ENCODE measurements at places on chromosomes 1 and 21.

DNA sequence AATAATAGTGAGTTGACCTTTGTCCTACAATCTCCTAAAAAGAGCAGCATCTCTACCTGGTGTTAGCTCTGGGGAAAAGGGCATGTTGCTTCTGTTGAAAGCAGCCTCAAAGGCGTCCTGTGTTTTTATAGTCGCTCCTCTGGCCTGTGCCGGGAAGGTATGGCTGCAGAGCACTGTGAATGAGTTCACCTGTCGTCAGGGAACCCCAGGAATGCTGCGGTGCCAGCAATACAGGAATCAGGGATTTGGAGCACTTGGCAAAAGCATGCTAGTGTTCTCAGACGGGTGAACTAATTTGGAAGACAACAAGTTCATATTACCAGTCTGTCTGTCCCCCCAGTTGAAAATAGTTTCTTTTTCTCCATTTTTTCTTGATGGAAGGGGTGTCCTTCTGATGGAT, 60.3 kb upstream of the PGD start:
- DNase-seq: no peak

GRCh38 chr1:20999525-21000244, 177.0 kb downstream of the EIF4G3 start:
- no peak for DNase-seq

- peak; percentile 35 for DNase-seq
These were observed 540.0 kb downstream of the OMA1 start for GRCh38 chr1:58006421-58007046.

- DNase-seq: no peak
These were observed 2.4 kb upstream of the ABL2 start for GRCh38 chr1:179231923-179232322.

GRCh38 chr1:9399510-9400424, 107.1 kb downstream of the SPSB1 start:
- DNase-seq: no peak

- DNase-seq: no peak
These were observed 16.8 kb upstream of the SMYD2 start for GRCh38 chr1:214264196-214264595.

DNA sequence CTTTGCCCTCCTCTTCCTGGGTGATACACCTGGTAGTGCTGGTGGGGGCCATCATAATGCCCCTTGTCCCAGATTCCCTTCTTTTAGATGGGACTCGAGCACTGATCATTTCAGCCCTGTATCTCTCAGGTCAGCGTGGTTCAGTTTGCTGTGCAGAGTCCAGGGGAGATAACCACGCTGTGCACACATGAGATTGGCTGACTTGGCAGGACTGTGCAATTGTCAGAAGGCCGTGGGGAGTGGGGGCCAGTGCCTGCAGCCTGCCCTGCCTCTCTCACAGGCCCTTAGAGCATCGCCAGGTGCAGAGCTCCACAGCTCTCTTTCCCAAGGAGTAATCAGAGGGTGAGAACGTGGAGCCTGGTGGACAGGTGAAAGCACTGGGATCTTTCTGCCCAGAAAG, 15.2 kb downstream of the EPHX1 start:
- no peak for DNase-seq

- DNase-seq: no peak
These were observed 751 bp downstream of the STUM start for GRCh38 chr1:226549094-226549936.

- DNase-seq: no peak
These were observed 12.6 kb downstream of the METTL13 start for GRCh38 chr1:171794085-171794484.

- DNase-seq: no peak
These were observed 33.1 kb downstream of the ZMYND12 start for GRCh38 chr1:42422737-42423136.

GRCh38 chr1:63294803-63295594, 27.4 kb upstream of the FOXD3 start:
- peak; percentile 50 for DNase-seq

GRCh38 chr1:89953131-89953626, 41.7 kb upstream of the ZNF326 start:
- peak; percentile 48 for DNase-seq

- no peak for DNase-seq
These were observed 21.6 kb upstream of the RCOR3 start for GRCh38 chr1:211237579-211237978.

DNA sequence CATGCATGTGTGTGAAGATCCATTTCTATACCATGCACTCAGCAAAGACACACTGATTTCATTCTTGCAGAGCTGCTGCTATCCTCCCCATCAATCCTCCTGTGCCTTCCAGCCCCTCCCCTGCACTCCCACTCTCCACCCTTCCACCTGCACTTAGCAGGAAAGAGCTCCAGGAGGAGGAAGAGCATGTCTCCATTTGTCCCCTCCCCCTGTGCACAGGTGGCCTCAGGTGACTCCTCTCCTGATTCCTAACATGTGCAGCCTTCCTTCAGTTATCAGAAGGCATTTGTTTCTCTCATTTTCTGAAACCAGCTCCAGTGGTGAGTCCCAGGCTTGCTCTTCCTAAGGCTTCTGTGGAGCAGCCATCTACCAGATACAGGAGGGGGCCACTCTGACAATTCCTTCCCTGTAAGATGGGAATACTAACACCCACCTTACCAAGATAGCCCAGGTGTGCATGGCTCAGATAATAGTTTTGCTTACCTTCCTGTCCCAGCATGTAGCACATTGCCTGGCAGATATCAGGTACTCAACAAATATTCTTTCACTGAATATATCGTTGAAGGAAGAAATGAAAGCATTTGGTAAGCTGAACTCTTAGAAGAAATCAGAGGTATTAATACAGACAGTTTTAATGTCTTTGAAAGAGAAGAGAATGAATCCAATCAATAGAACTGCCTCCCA, 21.9 kb upstream of the FAM3B start:
- DNase-seq: no peak

GRCh38 chr1:169521226-169521625, 35.5 kb upstream of the SLC19A2 start:
- no peak for DNase-seq

- DNase-seq: no peak
These were observed 498 bp downstream of the KRTAP10-2 start for GRCh38 chr21:44550807-44551206.

GRCh38 chr1:53710584-53710983, 28.4 kb downstream of the GLIS1 start:
- DNase-seq: no peak

GRCh38 chr21:41567901-41568510, 60.0 kb upstream of the TMPRSS2 start:
- DNase-seq: no peak

DNA sequence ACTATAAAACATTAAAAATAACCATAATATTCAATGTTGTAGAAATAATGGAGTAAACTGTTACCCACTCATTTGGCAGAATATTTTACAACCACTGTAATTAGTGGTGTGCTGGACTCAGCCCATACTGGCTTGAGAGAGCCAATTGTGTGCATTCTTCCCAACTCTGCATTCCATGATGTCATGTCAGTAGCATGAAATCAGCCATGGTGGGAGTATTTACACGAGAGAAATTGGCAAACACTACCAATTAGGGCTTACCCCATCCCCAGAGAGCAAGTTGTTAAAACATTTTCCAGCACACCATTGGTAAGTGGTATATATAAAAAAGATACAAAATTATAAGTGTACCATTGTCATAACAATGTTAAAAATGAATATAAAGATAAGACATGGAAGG, 19.1 kb upstream of the QSOX1 start:
- DNase-seq: no peak

GRCh38 chr1:79874289-79874688, 867.8 kb upstream of the ADGRL4 start:
- DNase-seq: no peak

DNA sequence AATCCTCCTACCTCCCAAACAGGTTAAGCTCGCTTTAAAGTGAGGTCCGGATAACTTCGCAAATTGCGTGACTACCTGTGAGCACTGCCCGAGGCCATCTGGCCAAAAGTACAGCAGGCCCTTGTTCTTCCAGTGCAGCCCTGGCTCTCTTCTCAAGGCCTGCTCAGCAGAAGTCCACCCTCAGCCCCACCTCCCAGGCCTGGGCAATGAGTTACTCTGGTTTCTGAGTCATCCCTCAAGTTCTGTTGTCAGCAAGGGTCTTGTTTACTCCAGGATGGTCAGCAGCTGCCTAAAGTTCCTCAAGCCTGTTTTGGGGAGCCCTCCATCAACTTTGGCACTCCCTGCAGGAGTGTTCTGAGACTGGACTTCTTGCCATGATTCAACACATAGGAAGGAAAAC, 101.7 kb downstream of the BCAR3 start:
- DNase-seq: no peak

DNA sequence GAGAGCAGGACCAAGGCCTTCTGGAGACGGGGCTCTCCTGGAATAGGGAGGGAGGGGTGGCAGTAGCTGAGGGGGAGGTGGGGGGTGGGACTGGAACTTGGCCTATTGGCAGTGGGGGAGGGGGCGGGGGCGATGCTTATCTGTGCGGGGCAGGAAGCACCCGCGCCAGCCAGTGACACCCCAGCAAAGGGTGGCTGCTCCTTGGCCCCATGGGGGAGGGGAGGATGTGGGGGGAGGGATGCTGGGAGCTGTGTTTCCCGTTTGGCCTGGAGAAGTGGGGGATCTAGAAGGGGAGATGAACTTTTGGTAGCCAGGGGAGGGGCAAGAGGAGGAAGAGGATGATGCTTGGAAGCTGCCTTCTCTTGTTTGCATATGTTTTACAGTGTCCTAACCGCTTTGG, 11.0 kb downstream of the ZBTB7B start:
- DNase-seq: no peak

GRCh38 chr1:39129514-39129913, 75.0 kb upstream of the MACF1 start:
- no peak for DNase-seq

GRCh38 chr1:181056560-181056959, 22.8 kb downstream of the MR1 start:
- no peak for DNase-seq

- no peak for DNase-seq
These were observed 170.9 kb downstream of the LRRC7 start for GRCh38 chr1:69738458-69739250.

- no peak for DNase-seq
These were observed 131.5 kb upstream of the LMO4 start for GRCh38 chr1:87197156-87197555.

DNA sequence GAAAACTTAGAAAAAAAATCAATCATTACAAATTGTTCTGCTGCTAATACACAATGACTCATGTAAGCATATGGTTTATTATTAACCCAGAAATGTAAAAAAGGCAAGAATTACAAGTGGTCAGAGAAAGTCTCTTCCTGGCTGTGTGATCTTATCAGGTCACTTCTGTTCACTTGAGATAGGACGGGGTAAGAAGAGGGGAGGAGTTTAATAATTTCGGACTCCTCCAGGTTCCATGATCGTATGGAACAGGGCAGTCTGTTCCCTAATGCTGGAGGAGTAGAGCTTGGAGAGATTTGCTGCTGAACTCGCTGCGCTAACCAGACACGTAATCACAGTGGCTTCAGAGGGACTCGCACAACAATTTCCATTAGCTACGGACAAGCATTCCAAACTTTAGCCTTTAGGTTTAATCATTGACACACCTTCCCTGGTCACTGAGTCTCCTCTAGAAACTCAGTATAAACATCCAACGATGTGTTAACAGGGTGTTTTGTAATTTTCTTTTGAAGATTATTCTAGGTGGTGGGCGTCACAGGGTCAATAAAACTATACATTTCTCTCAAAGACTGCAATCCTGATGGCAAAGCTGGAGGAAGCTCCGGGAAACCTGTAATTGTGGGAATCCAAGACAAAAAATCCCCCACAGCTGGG, 1.3 kb downstream of the CRYZ start:
- DNase-seq: no peak

GRCh38 chr1:114388432-114389003, 122.5 kb downstream of the TRIM33 start:
- DNase-seq: no peak

- no peak for DNase-seq
These were observed 17.7 kb downstream of the ECE1 start for GRCh38 chr1:21272540-21272939.

GRCh38 chr1:177020851-177021589, 143.5 kb downstream of the ASTN1 start:
- no peak for DNase-seq

All from iPS-NIHi11 (cell line).